ENCODE measurements at places on chromosomes 2 and 18.

GRCh38 chr2:226671141-226671676, 128.4 kb downstream of the IRS1 start:
- DNase-seq = peak; percentile 24

DNA sequence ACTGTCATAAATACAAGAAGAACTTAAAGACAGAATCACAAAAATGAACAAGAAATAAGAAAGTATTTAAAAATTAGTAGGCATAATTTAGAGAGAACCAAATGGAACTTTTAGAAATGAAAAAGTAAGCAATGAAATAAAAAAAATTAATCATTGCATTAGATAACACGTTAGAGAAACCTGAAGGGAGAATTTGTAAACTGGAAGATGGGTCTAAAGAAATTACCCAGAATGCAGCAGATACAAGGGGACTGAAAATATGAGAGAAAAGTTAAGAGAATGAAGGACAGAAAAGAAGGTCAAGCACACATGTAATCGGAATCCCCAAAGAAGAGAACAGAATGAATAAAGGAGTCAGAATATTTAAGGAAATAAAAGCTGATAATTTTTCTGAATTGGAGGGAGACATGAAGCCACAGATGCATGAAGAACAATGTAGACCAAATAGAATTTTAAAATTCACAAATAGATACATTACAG, 21.5 kb downstream of the TCF4 start:
- DNase-seq = no peak

GRCh38 chr2:11370377-11371091, 26.1 kb upstream of the ROCK2 start:
- DNase-seq = no peak

DNA sequence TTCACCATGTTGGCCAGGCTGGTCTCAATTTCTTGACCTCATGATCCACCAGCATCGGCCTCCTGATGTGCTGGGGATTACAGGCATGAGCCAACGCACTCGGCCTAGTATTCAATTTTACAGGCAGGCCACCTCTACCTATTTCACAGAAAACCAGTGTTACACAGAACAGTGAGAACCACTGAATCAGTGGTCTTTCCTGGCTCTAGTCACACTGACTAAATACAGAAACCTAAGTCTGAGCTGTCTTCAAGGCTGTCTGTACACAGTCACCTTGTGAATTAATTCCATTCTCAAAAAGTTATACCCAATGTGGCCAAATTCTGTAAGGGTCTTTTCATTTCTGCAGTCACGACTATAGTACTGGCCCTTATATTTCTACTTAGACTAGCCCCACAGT, 3.5 kb downstream of the RNF149 start:
- DNase-seq = no peak

- no peak for DNase-seq
Measured at GRCh38 chr2:33222309-33222708, 254.1 kb upstream of the RASGRP3 start.

- DNase-seq = peak; percentile 35
Measured at GRCh38 chr2:54428108-54428831, 27.9 kb upstream of the SPTBN1 start.

DNA sequence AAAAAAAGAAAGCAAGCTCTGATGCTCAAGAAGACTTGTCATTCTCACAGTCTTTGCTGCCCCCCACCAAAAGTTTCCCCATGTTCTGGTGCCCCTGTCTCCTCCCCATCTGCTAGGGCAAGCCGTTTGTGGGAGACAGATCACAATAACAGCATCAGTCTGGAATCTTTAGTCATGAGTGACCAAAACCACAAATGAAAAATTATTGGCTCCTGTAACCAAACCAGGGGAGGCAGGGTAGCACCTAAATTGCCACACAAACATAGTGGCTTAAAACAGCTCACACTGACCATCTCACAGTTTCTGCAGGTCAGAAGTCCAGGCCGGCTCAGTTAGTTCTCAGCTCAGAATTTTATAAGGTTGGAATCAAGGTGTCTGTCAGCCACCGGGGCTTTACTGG, 9.1 kb upstream of the B3GNT7 start:
- peak; percentile 74 for DNase-seq

DNA sequence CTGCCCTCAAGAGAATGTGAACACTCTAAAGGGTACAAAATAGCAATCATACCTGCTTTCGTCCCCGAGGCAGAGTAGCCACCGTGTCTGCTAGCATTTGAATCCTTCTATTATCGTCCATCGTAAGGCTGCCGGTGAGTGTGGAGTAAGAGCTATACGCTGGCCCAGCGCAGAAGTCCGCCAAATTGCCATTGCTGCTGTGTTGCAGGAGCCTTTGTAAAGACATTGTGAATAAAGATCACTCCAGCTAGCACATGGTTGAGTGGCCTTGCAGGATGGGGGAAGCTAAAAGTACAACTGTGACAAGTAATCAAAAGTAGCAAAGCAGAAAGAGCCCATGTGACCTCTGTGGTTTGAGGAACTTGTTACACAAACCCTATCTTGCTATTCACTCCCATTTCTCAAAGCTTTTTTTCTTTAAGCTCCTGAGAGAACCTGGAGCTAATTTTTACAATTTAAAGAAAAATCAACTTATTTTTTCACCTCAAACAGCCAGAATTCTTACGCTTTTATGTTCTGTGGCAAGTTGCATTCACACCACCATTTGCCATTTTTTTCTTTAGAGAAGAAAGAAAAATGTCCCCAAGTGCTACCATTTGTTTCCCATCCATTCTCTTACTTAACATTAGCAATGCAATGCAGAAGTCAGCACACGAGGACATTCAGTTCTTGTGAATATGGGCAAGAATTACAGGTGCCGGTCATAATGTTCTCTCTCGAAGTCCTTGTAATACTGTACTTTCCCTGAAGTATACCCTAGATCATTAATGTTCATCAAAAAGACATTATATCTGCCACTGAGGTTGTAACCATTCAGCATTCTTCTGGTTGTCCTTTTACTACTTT, at the start of gene CYTIP:
TSS of gene CYTIP (minus strand) at position 295 of the 846 bp plus-strand sequence. CDS start at position 226, 69 bp downstream.
- no peak for DNase-seq

- DNase-seq = peak; percentile 46
Measured at GRCh38 chr2:231111987-231112386, 12.9 kb downstream of the HTR2B start.

DNA sequence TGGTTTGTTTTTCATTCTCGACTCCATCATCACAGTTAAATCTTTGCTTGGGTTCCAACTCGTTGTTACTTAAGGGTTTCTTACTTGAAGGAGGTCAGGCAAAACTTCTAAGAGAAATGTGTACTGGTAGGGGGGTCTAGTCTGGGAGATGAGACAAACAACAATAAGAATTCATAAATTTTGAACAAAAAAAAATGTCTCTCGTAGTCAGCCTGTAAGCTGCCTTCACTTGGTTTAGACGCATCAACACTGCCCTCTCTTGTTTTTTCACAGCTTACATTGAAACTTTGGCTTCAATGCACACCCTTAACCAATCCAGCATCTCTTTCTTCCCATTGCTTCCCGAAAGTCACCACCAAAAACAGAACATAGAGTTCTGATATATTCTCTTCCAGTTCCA, 576.4 kb upstream of the PIK3C3 start:
- DNase-seq = peak; percentile 50

- DNase-seq = no peak
Measured at GRCh38 chr2:167504061-167504460, 615.8 kb downstream of the XIRP2 start.
